ENCODE measurements at places on chromosomes 5 and 9.

- no peak for DNase-seq
Measured at GRCh38 chr5:88967633-88968585, 84.9 kb upstream of the MEF2C start.

DNA sequence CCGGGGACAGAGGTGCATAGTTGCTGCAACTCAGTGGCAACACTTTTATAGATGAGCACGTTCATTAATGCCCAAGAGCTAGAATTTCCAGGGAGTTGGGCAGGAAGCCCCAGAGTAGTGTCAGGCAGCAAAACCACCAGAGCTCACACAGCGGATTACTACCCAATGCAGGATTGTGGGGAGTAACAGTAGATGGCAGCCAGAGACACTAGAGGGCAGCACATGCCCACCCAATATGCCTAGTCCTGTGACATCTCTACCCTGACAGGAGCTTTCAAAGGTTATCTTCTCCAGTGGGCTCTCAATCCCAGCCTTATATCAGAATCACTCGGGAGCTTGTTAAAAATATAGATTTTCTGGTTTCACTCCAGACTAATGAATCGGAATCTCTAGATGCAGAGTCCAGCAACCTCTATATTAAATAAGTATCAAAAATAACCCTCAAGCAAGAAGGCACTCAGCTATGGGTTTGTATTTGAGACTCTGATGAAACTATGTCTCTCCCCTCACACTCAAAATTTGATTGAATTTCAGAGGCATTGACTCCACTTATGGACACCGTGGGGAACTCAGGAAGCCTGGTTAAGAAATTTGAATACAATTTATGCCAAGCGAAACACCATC is 58.4 kb upstream of the PHF24 start:
- peak; percentile 75 for DNase-seq

- no peak for DNase-seq
Measured at GRCh38 chr5:135227064-135228022, 171.7 kb downstream of the MACROH2A1 start.

GRCh38 chr5:103541114-103541513 is 21.5 kb downstream of the NUDT12 start:
- no peak for DNase-seq

GRCh38 chr5:134007581-134008265 is 2.9 kb upstream of the VDAC1 start:
- no peak for DNase-seq

GRCh38 chr9:111661802-111662521 is 557 bp downstream of the GNG10 start:
- DNase-seq = peak; percentile 9

DNA sequence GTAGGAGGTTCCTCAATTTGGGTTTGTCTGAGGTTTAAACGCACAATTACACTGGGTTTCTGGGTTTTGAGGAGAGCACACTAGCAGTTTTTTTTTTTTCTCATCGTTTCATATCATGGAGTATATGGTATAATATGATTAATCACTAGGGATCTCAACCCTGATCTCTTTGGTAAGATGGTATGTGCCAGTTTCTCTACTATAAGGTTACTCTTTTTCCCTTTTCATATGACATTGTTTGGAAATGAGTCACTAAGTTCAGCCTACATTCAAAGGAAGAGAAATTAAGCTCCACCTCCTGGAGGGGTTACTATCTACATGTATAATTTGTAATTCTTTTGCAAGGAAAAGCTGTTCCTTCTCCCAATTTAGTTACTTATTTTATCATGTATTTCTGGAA is 35.2 kb downstream of the MTRR start:
- no peak for DNase-seq

DNA sequence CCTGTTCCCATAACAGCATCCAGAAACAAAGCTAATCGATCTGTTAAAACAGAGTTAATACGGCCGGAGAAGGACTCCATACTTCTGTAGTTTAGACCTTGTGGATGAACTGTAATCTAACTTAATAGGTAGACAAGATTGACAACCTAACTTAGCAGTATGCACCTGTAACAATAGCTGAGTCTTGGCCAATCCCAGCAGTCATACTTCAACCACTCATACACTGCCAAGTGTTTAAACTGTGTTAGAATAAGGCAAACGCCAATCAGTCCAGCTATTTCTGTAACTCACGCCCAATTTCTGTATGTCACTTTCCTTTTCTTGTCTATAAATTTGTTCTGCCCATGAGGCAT is 33.7 kb upstream of the MACIR start:
- DNase-seq = no peak

- no peak for DNase-seq
Measured at GRCh38 chr5:102218159-102218558, 77.9 kb downstream of the SLCO4C1 start.

DNA sequence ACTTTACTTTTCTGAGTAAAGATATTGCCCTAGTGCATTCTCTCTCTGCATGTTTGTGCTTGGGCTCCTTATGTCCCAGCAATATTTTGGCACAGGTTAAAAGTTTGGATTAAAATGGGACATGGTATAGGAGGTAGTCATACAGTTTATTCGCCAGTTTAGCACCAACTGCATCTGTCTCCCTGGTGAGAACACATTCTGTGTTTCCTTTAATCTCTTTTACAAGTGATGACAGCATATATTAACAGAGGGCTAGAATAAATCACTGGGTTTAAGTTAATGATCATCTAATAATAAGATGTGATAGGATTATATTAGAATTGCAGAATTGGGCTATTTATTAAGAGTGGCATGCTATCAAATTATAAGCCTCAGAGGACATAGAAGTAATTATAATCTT is 550.1 kb downstream of the LRRC70 start:
- DNase-seq = no peak

- no peak for DNase-seq
Measured at GRCh38 chr9:130117816-130118632, 54.2 kb upstream of the NCS1 start.

DNA sequence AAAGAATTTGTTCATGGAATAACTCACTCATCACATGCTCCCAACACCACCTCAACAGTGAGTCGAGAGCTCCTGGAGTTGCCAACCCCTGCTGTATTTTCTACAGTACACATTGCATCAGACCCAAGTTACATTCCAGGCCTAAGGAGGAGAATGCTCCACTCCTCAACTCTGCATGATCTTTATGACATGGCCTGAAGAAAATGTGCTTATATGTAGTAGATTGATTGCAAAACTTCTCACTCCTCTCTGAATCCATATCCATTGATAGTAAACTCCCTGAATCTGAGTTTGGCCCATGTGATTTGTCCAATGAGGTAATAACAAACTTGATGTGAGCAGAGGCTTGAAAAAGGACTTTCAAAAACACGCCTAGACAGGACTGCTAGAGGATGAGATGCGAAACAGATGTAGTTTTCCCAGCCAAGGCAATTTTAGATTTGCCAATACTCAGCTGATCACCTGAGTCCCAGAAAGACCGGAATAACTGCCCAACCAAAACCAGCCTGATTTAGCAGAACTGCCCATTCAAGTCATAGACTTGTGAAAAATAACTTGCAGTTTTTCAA is 29.0 kb upstream of the PAPPA start:
- DNase-seq = no peak

DNA sequence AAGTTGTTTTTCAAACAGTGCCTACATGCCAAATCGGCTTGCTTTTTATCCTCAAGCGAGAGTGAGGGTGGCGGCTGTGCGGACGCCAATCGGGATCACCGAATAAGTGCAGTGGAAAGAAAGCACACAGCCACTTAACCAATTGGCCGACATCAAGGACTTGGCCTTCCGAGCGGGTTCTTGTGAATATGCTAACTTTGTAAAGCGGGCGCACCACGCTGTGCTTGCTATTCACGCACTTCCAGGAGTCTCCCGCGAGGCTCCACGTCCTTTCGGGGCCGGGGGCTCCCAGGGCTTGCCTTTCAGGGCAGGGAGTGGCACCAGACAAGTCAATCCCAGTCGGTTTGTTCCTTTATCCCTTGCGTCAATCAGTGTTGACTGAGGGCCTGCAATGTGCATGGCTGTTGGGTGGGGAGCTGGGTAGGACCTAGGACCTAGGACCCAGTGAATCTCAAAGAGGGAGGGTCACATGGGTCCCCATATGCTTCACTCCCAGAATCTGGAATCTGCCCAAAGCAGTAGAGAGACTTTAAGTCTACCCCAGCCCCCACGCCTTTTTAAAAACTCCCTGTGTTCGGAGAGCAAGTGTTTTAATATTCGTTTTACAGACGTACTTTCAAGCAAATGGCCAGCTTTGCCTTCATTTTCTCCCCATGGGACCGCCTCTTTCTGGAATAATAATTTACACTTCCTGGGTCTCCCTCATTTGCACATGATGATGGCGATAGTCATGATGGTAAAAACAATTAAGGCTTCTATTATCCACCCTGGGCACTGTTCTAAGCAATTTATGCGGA is 2.0 kb upstream of the GCNT4 start:
- DNase-seq = no peak

- DNase-seq = no peak
Measured at GRCh38 chr5:126988021-126988569, 42.3 kb downstream of the MARCHF3 start.

DNA sequence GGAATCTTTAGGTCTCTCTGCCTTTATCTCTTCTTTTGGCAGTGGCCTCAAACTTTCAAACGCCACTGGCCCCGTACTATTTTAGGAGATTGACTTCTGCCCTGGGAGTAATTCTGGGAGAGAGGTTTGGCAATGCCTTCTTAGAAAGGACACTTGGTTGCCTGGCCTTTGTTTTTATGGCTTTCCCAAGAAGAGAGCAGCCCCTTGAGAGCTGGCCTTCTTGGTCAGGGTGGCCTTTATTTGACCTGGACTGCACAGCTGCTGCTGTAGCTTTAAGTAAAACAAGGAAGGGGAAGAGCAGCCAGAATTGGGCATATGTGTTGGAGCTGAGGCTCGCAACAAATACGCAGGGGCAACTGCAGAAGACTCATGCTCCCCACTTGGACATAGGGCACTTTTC is 60.8 kb downstream of the PTPN3 start:
- no peak for DNase-seq

DNA sequence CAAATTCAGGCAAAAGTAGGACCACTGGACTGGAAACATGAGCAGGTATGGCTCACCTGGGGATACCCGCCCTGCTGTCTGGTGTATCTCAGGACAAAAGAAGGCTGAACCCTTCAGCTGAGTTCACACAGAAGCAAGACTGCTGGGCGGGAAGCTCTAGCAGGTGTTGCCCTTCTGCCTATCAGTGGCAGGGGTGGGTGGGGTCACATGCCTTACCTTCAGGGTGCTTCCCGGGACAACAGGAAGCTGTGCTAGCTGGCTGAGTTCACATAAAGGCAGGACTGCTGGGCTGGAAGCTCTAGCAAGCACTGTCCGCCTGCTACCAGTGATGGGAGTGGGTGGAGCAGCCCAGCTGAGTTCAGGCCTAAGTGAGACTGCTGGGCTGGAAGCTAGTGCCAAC is 498.8 kb upstream of the ZNF608 start:
- no peak for DNase-seq

DNA sequence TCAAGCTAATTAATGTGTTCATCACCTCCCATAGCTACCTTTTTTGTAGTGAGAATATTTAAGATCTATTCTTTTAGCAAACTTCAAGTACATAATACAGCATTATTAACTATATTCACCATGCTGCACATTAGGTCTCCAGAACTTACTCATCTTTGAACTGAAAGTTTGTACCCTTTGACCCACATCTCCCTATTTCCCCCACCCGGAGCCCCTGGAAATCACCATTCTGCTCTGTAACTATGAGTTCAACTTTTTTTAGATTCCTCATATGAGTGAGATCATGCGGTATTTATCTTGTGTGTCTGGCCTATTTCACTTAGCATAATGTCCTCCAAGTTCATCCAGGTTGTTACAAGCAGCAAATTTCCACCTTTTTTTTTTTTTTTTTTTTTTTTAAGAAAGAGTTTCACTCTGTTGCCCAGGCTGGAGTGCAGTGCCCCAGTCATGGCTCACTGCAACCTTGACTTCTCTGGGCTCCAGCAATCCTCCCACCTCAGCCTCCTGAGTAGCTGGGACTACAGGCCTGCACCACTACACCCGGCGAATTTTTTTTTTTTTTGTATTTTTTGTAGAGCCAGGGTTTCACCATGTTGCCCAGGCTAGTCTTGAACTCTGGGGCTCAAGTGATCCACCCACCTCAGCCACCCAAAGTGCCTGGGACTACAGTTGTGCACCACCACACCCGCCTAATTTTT is 100.4 kb upstream of the SAP30L start:
- DNase-seq = no peak

DNA sequence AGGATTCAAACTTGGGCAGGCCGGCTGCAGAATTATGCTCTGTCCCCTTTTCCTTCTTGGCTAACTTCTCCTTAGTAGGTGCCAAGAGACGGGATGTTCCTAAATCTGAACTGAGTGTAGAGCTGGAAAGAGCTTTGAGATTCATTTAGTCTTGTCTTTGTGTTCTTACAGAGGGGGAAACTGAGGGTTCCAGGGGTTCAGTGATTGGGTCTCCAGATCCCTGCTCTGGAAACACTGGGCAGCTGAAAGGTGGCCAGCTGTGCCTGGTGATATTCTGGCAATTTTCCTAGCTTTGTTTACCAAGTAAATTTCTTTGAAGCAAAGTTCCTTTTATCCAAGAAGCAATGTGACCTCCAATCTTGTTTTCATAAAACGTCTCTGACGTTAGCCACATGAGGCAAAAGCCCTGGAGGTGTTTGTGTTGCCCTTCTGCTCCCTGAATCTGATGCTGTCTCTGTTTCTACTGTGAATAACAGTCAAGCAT is 288.7 kb downstream of the ZSWIM6 start:
- DNase-seq = no peak

GRCh38 chr5:40333459-40334241 is 346.1 kb upstream of the PTGER4 start:
- no peak for DNase-seq

DNA sequence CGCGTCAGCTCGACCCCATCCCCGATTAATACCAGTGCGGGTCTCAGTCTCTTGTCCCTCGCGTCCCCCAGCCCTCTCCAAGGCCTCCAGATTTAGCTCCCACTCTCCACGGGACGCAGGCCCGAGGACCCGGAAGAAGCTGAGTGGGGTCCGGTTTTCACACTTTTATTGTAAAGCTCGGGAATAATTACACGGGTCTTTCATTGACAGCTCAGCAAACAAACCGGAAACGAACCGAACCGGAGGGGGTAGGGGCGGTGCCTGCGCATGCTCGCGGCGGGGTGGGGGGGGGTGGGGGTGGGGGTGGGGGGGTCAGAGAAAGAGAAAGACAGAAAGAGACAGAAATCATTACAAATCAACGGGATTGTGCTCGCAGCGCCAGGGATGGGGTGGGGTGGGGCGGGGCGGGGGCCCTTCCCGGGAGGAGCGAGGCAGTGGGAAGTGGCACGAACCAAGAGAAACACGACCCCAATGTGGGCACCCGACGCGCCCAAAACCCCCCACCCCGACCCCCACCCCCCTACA is 27.9 kb downstream of the PCDH1 start:
- no peak for DNase-seq

DNA sequence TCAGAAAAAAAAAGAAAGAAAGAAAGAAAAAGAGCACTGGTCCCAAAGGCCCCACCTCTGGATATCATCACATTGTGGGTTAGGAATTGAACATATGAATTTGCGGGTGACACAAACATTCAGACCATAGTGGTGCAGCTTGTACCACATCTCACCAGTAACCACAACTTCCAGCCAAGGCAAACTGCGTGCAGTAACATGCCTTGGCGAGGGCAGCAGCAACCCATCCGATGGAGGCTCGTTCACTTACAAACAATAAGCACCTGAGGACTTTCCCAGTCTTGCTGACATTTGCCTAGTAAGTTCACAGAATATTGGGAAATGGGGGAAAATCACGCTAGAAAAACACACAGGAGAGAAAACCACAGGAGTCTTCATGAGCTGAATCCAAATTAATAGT is 508.1 kb downstream of the ZNF608 start:
- DNase-seq = no peak

Measured in activated CD4-positive, CD25-positive, alpha-beta regulatory T cell (primary cell).